ENCODE measurements at places on chromosomes 16 and 17.

- DNase-seq = no peak
Measured at GRCh38 chr16:14400285-14400977, 229.6 kb downstream of the PARN start.

DNA sequence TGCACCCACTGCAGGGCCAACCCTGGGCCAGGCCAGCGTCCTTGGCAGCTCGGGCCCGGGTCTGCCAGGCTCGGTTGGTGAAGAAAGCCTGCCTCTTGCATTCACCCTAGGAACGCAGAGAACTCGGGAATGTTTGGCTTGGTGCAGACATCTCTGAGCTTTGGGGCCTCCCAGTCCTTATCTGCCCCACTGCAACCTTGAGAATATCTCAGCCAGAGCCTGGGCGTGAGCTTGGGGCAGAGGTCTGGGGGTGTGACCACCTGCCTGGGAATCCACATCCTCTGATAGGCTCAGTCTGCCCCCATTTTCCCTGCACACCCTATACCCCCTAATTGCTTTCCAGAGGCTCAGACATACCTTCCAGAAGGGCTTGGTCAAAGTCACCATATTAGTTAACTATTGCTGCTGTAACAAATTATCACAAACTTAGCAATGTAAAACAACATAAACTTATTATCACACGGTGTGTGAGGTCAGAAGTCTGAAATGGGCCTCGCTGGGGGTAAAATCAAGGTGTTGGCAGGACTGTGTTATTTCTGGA, 30.7 kb upstream of the ZNF423 start:
- no peak for DNase-seq

DNA sequence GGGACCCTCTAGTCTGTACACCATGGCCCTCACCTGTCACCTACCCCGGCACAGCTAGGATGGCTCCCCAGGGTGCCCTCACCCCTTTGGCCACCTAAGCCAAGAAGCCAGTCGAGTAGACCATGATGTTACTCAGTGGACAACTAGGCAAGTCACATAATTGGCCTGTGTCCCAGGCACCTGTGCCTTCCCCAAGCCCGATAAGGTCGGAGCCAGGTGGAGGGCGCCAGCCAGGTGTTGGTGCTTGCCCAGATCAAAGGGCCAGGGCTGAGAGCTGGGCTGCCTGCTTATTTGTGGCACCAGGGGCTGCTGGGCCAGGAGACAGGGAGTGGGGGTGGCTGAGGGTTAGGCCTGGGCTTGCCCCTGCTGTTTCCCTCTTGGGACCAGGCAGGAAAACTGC, 16.8 kb downstream of the SPNS2 start:
- no peak for DNase-seq

DNA sequence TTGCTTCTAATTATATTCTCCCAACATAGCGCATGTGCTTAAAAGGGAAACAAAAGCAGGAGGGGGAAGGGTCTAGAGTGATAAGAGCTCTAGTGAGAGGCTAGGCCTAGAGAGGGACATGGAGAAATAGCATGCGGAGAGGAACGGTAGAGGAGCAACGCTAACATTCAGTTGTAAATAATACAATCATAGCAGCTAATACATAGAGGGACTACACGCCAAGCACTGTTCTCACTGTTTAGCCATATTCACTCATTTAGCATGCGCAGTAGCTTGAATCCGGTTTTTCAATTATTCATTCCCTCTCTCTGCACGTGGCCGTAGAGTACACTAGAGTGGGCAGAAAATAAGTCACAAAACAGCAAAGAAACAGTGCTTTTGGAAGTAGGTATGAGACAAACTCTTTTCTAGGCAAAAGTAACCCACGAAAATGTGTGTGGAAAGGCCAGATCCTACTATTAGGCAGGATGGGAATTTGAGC, 1.7 kb upstream of the ALOX12 start:
- no peak for DNase-seq

- no peak for DNase-seq
Measured at GRCh38 chr16:1677339-1677738, 740 bp upstream of the JPT2 start.

DNA sequence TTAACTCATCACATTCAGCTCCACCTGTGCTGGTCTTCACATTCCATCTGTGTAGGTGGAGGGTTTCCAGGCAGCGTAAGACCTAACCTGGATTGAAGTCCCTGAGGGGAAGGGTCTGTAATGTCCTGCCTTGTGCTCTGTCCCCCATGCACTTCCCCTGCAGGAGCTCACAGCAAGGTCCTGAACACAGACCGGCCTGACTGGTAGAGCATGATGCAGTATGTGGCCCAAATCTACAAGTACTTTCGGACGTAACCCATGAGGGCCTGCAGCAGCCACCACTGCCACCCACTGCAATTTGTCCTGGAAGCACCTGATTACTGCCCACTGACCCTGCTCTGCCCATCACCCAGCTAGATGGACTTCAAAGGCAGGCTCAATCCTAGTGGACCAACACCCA, 36.6 kb upstream of the ADORA2B start:
- DNase-seq = no peak

DNA sequence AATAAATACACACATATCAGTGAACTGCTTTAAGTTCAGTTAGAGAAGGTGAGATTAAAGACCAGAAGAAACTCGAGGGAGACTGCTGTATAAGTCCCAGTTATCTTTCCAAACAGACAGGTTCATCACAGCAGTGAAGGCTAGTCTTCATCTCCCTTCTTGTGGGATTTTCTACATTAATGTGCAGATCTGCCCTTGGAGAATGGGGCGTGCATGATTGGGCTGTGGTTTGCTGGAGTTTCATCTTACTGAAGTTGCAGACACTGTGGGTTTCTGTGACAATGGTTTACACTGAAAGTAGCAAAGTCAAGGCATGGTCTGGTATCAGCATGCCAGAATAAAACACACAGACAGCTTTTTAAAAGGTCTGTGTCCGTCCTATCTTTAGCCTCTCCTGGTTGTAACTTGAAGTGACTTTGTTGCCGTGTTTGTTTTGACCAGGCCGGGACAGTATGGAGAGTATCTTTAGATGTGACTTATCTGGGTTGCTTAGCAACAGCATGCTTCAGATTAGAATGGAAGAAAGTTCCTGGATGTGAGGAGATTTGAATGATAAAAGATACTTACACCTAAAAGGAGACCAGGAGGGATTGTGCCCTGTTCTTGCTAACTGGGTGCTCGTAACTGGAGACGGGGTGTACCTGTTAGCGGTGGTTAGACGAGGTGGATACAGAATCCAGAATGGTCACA, 16.1 kb downstream of the NAA60 start:
- DNase-seq = no peak

- no peak for DNase-seq
Measured at GRCh38 chr17:7944326-7944725, 12.3 kb downstream of the CNTROB start.

GRCh38 chr17:3782751-3783150, 18.2 kb downstream of the ITGAE start:
- DNase-seq = no peak

GRCh38 chr16:49057936-49058335, 223.7 kb downstream of the CBLN1 start:
- no peak for DNase-seq

DNA sequence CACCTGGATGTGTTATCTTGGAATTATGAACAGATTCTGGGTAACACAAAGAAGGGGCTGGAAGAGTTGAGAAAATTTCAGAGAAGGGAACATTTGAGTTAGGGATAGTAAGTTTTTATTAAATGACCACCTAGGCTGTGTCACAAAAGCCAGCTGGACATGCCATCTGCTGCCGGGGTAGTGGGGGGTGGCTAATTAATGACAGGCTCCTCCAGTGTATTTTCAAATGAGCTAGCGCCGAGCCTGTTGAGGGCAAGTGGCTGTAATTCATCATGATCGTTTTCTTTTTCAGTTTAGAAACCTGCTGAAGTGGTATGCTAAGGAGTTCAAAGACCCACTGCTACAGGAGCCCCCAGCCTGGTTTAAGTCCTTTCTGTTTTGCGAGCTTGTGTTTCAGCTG, 6.2 kb downstream of the TMEM97 start:
- no peak for DNase-seq

- DNase-seq = no peak
Measured at GRCh38 chr16:84323606-84324005, 28.9 kb downstream of the WFDC1 start.

DNA sequence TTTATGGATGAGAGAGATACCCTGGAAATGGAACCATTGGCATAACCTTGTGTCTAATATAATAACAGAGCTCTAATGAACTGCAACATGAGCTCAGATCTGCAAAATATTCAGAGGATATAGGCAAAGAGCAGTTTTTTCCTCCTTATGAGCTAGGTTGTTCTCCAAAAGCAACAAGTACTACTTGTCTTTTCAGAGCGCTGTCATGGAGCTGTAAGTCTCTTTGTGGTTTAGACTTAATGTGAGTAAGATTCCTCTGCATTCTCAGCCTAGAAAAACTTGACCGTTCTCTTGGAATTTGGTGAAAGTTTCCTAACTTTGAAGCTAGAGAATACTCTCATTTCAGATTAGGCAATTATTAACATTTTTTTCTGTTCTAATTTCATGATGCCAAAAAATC, 85.2 kb downstream of the FTO start:
- no peak for DNase-seq

DNA sequence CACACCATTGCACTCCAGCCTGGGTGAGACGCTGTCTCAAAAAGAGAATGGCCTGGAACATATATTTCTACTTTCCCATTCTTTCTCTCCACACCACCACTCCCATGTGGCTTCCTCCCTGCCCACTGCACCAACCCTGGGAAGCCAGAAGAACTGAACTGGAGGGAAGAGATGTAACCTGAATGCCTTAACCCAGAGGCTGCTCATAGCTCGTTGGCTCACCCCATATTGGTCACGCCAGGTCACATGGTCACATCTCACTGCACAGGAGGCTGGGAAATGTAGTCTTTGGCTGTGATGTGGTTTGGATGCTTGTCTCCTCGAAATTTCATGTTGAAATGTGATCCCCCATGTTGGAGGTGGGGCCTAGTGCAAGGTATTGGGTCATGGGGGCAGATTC, 5.9 kb upstream of the DNAH17 start:
- no peak for DNase-seq

Measured in D721Med (cell line).